ELF-1 (cell line): ENCODE measurements at places on chromosomes 5 and 9.

- no peak for DNase-seq
These were observed 14.1 kb downstream of the TRIM32 start for GRCh38 chr9:116700882-116701865.

DNA sequence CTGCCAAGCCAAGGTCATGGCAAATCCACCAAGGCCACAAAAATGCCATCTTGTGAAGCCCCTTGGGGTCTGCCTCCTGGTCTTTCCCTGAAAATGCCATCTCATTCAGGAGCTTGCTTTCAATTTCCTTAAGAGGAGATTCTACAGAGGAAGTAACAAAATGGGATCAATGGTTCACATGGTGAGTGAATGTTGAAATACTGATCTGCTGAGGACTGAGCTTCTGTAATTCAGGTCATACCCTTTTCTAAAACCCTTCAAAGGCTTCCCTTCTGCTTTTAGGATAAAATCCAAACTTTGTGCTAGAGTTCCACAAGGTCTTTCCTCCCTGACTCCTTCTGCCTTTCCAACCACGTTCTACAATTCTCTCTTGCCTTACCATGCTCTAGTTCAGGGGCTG, 24.7 kb upstream of the NR3C1 start:
- DNase-seq: no peak

DNA sequence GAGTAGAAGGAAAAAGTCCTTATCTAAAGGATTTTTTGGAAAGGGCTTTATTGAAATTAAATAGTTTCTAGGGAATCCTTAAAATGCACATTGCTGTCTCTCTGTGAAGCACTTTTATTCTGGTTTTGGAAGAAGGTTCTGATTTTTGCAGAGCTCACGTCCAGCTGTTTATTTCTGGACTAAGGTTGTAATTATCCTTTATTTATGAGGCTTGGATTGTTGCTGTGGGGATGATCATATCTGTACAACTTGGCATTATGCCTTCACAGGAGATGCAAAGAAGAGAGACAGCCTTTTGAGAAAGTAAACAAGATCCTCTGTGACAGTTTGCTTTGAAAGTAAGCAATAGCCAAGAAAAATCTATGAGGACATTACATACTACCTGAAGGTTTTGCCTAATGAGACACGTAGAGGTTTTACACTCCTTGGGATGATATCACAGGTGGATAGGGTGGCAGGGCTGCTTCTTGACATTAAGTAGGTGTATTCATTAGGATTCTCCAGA, 14.6 kb downstream of the SMARCA2 start:
- no peak for DNase-seq

DNA sequence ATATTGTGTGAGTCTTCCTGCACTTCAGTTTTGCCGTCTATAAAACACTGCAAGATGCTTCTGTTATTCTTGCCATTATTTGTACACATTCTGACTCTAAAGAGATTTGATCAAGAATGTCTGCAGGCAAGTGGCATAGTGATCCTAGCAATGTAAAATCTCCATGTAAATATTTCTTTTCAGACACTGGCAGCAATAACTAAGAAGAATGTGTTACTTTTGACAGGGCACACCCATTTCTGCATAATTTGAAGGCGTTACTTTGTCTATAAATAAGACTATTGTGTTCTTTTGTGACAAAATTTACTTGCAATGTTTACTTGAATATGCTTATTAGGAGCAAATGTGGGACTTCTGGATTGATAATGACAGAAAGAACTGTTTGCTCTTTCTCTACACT, 20.1 kb downstream of the RANBP3L start:
- DNase-seq: no peak

DNA sequence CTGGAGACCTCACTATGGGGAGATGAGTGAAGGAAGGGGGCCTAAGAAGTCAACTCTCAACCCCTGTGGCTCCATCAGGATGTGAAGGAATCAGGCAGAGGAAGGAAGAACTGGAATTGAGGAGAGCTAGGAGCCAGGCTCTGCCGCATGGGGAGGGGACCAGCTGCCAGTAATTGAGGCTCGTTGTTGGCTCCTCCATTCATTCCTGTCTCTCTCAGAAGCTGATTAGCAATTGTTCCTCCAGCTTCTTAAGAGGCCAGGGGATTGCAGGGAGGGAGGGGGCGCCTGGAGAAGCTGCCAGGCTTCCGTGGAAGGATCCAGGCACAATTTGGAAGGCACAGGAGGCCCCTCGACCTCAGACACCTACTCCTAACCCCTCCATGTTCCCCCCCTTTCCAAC, 20.5 kb upstream of the TTLL11 start:
- DNase-seq: no peak

- peak; percentile 19 for DNase-seq
These were observed 15.3 kb upstream of the TRPM3 start for GRCh38 chr9:71136696-71137095.

GRCh38 chr5:86964889-86965288, 302.8 kb upstream of the RASA1 start:
- DNase-seq: no peak

DNA sequence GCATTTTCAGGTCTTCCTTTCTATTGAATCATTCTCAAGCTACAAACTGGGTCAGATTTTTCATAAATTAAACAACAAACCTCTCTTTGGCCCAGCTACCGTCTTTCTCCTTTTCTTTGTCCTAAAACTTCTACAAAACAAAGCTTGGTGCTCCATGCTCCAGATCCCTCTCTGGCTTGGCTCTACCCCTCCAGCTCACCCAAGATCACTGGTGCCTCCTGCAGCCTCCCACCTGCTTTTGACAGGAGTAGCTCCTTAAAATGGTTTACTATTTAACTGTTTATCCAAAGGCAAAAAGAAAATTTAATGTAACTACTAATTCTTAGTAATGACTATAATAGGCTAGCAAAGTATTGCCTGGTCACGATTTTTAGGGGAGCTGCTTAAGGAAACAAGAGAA, 10.7 kb upstream of the SERINC5 start:
- DNase-seq: no peak

GRCh38 chr5:36301858-36302603, at the start of gene RANBP3L:
Gene RANBP3L (minus strand): TSS chr5:36301902. CDS start chr5:36301416, 486 bp downstream.
- no peak for DNase-seq

- DNase-seq: no peak
These were observed 315.4 kb downstream of the CDK5RAP2 start for GRCh38 chr9:120264528-120264927.
